ENCODE measurements at places on chromosomes 1 and 21. TPM values are rescaled to one million over a fixed set of nuclear protein-coding genes. Genes with fewer than 3 reads are reported as not detected.
A peak's percentile ranks its signal among the peaks of the same experiment; 100 is the strongest.

GRCh38 chr1:100860397-100860991 is 34.1 kb downstream of the EXTL2 start:
- no peak for DNase-seq

Gene FRRS1
- total RNA-seq, result 11.9 TPM

DNA sequence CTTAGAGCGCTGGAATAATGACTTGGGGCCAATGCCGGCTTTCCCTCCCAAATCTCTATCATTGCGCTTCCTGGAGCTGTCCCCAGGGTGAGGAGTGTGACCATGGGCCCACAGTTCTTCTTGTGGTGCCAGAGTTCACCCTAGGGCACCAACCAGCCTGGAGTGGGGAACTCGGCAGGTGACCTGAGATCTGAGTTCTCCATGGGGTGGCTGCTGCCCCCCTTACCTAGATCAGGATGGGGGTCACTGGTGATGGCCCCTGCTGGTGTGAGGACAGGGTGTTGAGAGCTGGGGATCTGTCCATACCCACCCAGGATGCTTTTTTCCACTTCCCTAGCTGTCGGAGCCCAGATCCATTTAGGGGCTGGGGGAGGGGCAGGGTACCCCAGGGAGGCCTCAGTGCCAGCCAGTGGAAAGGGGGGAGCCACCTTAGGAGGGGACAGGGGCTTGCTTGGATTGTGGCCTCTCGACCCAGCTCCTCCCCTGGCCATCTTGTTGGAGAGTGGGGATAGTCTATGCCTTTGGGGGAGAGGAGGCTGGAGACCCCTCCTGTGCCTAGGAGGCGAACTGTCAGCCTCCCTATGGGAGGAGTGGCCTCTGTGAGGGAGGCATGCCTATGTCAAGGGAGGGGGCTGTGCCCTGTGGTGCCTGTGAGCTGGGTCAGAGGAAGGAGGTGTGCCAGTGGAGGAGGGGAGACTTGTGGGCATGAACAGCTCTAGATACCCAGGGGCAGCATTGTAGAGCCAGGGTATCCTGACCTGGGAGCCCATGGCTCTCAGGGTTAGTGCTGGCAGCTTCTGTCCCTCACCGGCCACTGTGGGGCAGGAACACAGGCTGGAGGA is 1.7 kb downstream of the FOXO6 start:
- no peak for DNase-seq

DNA sequence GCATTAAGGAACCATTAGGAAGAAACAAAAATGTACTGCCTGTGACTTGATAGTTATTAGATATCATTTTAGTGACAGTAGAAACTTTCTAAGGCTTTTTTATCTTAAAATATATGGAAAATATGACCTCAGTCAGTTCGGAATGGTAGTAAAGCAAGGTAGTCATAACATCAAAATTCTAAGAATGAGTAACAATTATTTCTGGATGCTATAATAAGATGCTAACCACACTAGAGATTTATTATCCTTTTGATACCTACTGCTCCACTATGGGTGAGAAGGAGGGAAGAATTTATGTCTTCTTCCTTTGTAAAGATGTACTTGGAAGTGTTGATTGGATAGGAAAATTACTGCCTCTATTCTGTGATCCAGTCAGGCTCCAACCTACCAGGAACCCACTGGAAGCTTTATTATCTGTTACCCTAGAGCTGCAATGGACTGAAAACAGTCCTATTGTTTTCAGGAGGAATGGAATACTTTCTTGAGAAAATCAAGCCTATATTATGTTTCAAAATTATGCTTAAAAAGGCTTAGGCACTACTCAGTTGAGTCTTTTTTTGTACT is 8.8 kb downstream of the FMN2 start:
- no peak for DNase-seq

DNA sequence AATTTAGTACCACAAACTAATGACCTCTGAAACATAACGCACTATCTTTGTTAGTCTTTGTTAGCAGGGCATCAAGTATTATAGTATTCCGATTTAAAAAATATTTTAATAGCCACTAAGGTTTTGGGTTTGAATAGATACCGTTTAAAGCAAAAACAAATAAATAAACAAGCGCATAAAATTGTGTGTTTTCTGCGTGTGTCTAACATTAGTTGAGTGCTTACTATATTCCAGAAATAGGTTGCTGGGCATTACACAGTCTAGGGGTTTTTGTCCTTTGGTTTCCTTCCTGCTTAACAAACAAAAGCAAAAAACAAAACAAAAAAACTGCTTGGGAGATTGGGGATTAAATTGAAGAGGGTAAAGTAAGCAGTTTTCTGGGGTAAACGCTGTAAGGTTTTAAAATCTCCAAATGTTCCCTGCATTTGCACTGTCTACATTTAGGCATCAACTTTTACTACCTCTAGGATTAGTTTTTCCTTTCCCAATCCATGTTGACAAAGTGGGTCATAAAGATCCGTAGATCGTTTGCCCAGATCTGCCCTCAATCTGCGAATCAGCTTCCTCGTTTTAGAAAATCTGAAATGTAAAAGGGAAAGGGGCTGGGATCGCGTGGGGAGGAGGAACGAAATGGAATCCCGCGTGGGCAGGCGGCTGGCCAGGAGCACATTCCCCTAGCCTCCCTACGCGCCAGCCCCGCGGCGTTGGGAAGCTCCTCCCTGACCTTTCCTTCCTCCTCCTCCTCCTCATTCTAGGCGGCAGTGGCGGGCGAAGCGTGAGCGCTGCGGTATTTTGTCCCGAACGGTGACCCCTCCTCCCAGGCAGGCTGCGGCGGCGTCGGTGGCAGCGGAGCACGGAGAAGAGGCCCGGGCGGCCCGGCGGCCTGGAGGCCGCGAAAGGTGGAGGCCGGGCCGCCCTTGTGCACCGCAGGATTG is at the start of gene KCTD3:
KCTD3 (plus strand) TSS at position 749 of the 935 bp plus-strand sequence. CDS start 382 bp downstream, outside the sequence.
- peak; percentile 80 for DNase-seq

Gene CTH
- total RNA-seq, result 3.0 TPM

DNA sequence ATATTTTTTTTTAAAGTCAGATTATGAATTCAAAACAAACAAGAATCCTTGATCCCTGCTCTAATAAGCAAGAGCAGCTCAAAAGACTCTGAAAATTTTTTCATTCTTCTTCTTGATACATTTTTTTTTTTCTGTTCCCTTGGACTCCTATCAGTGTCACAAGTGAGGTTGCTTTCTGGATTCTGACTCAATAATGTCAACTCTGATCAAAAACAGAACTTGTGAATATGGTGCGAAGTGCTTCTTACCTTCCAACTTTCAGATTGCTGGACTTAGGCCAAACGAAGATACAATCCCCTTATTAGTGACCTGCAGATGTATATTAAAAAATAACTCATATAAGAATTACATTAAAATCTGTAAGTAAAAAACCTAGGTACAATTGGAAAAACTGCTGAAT is 136.1 kb downstream of the GPATCH2 start:
- no peak for DNase-seq

Measured in G401 (cell line).